ENCODE measurements at places on chromosomes 4 and X.

DNA sequence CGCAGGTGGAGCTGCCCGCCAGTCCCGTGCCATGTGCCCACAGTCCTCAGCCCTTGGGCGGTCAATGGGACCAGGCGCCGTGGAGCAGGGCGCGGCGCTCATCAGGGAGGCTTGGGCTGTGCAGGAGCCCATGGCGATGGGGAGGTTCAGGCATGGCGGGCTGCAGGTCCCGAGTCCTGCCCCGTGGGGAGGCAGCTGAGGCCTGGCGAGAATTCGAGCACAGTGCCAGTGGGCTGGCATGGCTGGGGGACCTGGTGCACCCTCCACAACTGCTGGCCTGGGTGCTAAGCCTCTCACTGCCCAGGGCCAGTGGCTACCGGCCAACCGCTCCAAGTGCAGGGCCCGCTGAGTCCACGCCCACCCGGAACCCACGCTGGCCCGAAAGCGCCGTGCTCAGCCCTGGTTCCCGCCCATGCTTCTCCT is 646.5 kb downstream of the GABRG1 start:
- DNase-seq: no peak

DNA sequence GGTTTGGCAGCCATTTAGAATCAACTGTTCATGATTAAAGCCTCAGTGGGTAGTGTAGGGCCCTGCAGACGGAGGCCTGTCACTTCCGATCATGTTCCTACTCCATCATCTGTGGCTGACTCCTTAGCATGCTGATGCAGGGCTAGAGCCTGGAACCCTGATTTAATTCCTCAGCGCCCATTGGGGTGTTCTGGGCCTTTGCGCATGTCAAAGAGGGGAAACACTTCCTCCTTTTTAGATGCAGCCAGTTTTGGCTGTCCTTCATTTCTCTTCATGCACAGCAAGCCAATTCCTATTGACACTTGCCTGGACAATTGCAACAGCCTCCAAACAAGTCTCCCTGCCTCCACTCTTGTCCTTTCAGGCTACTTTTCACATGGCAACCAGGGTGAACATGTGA is 51.9 kb upstream of the MAGEA4 start:
- no peak for DNase-seq

GRCh38 chr4:41431276-41431675 is 106.7 kb upstream of the LIMCH1 start:
- no peak for DNase-seq

DNA sequence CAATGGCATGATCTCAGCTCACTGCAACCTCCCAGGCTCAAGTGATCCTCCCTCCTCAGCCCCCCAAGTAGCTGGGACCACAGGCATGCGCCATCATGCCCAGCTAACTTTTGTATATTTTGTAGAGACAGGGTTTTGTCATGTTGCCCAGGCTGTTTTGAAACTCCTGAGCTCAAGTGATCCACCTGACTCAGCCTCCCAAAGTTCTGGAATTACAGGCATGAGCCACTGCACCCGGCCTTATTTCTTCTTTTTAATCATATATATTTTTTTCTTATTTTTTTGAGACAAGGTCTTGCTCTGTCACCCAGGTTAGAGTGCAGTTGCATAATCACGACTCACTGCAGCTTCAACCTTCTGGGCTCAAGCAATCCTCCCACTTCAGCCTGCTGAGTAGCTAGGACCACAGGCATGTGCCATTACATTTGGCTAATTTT is 184.0 kb downstream of the TSPAN5 start:
- no peak for DNase-seq

DNA sequence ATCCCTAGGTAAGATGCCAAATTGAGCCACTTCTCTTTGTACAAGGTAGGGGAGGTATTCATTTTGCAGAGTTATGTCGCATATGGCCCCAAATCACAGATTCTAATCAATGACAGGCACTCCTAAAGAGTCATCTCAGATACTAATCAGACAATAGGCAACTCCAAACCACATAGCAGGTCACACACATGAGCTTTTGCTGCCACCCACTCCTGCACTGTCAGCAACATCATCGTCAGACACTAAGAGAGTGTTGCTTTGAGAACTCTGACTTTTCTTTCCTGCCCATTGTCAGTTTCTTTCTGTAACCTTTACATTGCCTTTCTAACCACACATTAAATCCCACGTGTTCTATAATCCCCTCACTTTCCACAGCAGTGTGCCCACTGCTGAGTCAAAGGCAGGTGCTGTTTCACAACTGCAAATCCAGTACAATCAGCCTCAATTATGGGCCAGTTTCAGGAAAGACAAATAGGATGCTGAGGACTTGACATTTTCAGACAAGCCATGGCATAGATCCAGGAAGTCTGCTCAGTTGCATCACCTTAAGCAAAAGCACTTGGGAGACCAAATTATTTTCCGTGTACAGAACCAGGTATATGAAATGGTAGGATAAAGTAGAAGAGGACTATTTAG is 23.5 kb downstream of the TMEM31 start:
- DNase-seq: no peak

- no peak for DNase-seq
These were observed 136.1 kb upstream of the WDFY3 start for GRCh38 chr4:85102606-85103005.

GRCh38 chrX:117376460-117376859 is 740.1 kb downstream of the KLHL13 start:
- no peak for DNase-seq

- DNase-seq: no peak
These were observed 207.6 kb upstream of the RASGEF1B start for GRCh38 chr4:81679315-81679714.

GRCh38 chrX:54891573-54891972 is 29.1 kb upstream of the TRO start:
- peak; percentile 14 for DNase-seq

GRCh38 chr4:151227172-151227571 is 49.8 kb upstream of the PRSS48 start:
- DNase-seq: no peak

- DNase-seq: peak; percentile 71
These were observed 82.5 kb downstream of the GPAT3 start for GRCh38 chr4:83618431-83618830.

DNA sequence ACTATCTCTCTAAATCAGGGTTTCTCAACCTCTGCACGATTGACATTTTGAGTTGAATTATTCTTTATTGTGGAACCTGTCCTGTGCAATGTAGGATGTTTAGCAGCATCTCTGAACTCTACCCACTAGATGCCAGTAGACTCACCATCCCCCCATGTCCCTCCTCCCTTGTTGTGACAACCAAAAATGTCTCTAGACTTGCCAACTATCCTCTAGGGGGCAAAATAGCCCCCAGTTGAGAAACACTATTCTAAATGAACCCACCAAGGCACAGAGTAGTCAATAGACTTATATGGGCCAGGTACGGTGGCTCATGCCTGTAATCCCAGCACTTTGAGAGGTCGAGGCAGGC is 49.1 kb upstream of the GAB1 start:
- no peak for DNase-seq

GRCh38 chr4:6262847-6263487 is 6.7 kb upstream of the WFS1 start:
- no peak for DNase-seq

GRCh38 chrX:124690495-124690894 is 344.1 kb downstream of the SH2D1A start:
- no peak for DNase-seq

DNA sequence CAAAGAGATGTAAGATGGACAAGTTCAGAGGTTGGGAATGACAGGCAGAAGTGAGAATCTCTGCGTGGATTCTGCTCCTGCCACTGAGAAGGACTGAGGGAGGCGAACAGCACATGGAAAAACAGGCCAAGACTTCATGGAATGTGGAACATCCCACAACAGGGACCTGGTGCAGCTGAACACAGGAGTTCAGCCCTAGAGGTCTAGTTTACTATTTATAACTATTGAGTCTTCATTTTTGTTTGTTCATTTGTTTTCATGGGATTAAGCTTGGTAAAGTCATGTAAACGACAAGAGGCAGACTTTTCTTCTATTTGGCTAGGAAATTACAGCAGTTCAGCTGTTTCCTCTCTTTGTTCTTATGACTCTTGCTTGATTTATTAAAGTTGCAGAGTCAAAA is 234.5 kb downstream of the MAML3 start:
- peak; percentile 79 for DNase-seq

GRCh38 chr4:80201252-80202151 is 4.2 kb downstream of the PRDM8 start:
- DNase-seq: peak; percentile 25

DNA sequence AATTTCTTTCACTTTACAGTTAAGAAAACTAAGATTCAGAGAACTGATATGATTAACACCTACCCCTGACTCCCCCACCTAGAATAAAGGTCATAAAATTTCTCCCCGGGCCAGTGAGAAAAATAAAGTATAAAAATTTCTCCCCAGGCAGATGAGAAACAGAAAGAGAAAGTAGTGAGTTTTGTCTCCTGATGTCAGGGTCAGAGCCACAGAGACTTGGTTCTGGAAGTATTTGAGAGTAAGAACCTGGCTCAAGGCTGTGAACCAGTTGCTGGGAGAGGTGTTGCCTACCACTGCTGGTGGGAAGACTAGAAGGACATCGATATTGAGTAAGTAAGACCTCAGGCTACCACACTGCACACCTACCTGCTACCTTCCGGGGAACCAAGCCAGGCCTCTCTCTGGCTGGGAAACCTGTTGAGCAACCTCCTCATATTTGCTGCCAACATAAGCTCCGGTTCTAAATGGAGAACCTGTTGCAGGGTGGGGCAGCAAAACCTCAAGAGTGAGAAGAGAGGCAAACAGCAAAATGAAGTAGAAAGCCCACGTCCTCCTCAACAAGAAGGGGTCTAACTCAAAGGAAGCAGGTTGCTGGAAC is 104.2 kb upstream of the PUDP start:
- no peak for DNase-seq

GRCh38 chr4:49036528-49036927 is 50.5 kb downstream of the CWH43 start:
- DNase-seq: no peak

DNA sequence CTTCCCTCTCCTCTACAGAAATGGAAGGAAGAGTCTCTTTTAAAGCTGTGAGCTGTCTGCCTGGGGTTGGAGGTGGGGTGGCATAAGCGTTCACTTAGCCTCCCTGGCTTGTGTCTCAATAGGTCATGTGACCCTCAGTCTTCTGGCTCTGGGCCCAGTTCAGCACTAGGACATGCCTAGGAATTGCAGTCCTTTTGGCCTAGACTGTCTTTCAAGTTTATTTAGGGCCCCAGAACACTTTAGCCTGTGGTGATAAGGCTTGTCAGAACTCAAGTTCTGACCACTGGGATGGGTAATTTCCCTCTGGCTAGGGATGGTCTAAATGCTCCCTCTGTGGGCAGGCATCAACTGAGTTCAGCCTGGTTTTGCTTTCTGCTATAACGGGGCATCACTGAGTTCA is 34.3 kb upstream of the ARMCX4 start:
- DNase-seq: no peak

- DNase-seq: no peak
These were observed 195.5 kb upstream of the PRPS2 start for GRCh38 chrX:12595720-12596119.

GRCh38 chr4:122731676-122732075 is 828 bp upstream of the BBS12 start:
- DNase-seq: no peak

DNA sequence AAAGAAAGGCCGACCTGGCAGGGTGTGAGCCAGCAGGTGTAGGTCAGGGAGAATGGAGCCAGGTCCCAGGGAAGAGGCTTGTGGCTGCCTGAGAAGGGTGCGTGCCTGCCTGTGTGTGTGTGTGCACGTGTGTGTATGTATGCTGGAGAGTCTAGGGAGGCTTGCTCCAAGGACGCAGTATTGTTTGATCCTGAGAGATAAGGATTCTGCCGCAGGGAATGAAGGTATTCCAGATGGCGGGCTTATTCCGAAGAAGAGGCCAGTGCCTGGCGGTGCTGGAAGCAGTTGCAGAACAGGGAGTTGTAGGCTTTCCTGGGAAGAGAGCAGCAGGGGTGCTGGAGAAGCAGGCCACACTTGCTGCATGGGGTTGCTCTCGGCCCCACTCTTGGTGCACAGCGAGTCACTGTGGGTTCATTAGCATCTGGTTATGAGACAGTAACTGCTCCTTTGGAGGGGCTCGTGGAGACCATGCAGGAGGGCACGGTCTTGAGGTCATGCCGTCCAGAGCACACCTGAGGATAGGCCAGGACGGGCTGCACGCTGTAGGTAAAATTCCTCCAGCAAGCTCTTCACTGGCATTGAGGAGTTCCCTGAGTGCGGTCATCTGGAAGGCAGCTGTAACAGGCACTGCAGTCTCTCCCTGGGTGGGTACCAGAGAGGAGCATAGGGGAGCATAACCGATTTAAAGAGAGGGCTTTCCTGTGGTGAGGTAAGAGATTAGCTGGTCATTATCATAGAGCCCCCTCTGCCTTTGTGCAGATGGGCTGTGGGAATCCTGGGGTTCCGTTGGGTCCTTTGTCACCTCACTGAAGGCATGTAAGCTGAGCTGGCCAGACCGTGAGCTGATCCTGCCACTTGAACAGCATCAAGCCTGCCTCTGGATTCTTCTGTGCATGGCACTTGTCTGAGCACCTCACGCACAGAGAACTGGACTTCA is 29.9 kb upstream of the MSANTD1 start:
- no peak for DNase-seq

DNA sequence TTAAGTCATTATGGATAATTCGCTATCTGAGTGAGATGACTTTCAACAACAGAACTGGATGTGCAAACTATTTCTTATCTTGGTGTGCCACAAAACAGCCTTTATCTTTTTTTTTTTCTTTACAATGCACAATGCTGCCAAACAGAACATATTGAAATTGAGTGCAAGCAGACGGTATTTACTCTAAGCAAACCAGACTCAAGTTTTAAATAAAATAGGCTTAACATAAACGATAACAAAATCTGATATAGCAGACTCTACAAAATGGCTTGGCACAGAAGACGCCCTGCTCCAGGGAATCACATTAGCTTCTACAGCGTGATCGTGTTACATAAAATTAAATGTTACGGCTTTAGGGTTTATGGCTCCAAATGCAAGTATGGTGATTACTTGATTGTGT is 9.6 kb upstream of the STK32B start:
- no peak for DNase-seq

DNA sequence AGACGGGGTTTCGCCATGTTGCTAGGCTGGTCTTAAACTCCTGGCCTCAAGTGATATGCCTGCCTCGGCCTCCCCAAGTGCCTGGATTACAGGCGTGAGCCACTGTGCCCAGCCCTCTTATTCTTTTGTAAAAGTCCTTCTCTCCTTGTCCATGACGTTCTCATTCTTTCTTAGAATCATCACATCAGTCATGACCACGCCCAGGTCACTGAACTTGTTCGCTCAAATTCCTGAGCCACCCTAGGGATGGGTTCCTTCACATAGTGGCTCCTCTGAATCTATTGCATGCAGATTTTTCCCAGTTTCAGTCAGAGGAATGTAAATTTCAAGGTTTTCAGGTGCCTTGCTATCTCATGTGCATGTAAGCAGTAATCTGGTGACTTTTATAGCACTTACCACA is 15.7 kb downstream of the JADE1 start:
- peak; percentile 25 for DNase-seq

GRCh38 chr4:306551-306961 is 1.3 kb upstream of the ZNF732 start:
- DNase-seq: no peak

DNA sequence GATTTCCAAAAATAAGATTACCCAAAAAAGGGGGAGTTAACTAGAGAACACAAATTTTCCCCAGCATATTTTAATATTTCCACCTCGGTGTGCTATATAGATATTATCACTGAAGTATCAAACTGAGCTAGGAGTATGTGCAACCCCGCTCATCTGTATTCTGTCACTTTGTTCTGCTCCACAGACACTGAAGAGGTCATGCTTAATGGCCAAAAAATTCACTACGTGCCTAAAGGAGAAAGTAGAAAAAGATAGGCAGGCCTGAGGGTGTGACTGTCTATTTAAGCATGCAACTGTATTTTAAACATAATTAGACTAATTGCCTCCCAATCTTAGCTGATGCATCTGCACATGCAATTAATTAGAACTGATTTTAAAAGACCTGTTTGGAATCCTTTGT is 24.5 kb downstream of the SH3RF1 start:
- no peak for DNase-seq

Data from AG20443 (cell line).